Uterus (tissue), 4 donors: ENCODE measurements at places on chromosomes 7 and 10.

DNA sequence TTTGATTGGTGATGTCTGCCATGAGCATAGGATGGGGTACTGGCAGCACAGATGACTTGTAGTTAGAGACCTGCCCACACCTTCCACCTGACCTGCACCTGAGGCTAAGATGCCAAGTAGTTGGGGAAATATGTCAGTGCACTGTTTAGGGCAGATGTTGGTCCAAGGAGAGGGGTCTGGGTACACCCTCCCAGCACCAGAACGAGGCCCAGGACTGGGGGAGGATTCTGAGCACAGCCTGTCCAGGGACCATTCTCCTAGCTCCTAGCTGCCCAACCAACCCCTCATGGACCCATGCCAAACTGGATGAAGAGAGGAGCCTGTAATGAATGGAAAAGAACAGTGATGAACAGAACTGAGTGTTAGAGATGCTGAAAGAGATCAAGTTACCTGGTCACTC, 28.0 kb downstream of the FRMPD2 start:
- no peaks in the 10 kb centered on the region for H3K27me3 ChIP-seq
- H3K27ac ChIP-seq, result no peak overlapping the region
- DNase-seq, result no peak
- H3K4me1 ChIP-seq, result no peaks in the 10 kb centered on the region

DNA sequence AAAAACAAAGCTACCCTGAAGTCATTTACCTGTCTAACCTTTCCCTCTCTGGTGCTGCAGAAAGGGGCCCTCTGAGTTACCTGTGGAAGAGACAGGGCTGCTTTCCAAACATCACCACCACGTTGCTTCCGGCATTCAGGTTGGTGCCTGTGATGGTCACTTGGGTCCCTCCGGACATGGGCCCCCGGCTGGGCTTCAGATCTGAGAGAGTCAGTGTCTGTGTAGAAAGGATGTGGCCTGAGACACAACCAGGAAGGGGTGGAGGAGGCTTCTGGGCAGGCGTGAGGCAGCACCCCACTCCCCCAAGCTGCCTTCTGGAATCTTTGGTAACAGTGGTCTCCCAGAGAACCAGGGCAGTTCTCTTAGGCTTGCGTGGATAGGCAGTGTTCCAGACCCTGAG, 388.9 kb downstream of the PLXNA4 start:
- DNase-seq, result no peak
- H3K27me3 ChIP-seq, result no peaks in the 10 kb centered on the region
- no peaks in the 10 kb centered on the region for H3K4me1 ChIP-seq
- no peaks in the 10 kb centered on the region for H3K36me3 ChIP-seq
- H3K27ac ChIP-seq, result no peak overlapping the region

DNA sequence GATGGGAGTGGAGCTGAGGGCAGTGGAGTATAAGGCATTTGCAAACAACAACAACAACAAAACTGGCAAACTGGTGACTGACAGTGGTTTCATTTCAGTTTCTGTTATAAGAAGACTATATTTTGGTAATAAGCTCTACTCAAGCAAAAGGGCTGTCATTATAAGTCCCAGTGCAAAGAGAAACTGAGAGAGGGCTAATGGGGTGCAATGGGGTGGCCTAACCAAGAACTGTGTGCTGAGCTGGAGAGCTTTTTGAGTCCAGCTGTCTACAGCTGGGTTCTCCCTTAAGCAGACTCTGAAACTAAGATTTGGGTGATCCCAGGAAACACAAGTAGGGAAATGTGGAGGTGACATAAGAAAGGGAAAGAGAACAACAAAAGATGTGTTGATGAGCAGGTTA, 439.3 kb downstream of the ADRA2A start:
- H3K4me1 ChIP-seq, result no peaks in the 10 kb centered on the region
- H3K36me3 ChIP-seq, result no peaks in the 10 kb centered on the region
- no peak overlapping the region for H3K27ac ChIP-seq

GRCh38 chr10:73159038-73159648, 8.7 kb downstream of the ECD start:
- H3K36me3 ChIP-seq, result no peaks in the 10 kb centered on the region
- no peak overlapping the region for H3K4me3 ChIP-seq
- H3K27ac ChIP-seq, result no peak overlapping the region
- DNase-seq, result peak; percentile 47
